D341Med (cell line): ENCODE measurements at places on chromosomes 4 and X.

DNA sequence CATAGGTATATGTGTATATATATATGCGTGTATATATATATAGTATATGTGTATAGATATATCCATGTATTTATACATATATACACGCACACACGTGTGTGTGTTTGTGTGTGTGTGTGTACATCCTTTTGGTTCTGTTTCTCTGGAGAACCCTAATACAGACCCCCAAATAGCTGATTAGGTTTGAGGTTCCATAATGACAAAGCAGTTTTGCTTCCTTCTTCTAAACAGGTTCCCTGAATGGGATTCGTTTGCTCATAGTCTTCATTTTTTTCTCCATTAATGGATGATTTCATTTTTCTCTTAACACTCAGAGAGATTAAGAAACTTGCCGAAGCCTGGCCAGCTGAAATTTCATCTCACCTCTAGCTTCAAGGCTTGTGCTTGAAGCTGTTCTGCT is 234.0 kb upstream of the BCOR start:
- DNase-seq = no peak

DNA sequence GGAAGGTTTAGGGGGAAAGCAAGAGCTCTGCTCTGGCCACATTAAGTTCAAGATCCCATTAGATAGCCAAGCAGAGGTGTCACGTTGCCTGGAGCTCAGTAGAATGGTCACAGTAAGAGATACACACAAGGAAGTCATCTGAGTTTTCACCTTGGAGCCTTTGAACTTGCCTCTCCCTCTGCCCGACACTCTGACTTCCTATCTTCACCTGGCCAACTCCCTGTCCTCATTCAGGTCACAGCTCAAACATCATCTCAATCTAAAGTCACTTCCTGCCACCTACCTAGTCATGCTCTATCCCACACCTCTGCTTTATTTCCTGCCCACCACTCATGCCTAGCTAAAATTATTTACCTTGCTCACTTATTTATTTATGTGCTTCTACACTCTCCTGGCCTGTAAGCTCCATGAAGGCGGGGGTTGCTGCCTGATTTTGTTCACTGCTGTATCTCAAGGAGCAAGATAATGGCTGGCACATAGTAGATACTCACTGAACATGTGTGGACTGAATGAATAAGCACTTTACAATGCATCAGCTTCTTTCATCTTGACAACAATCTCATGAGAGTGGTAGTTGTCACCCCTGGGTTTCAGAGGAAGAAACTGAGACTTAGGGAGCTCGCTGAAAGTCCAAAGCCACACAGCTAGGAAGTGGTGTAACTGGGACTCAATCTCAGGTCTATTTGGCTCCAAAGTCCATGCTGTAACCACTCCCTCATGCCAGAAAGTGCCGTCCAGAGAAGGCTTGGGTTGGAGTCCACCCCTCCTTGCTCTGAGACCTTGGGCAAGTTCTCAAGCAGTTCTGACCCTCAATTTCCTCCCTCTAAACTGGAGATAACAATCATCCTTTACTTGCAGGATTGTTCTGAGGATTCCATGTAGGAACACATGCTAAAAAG is 40.3 kb downstream of the EFNB1 start:
- no peak for DNase-seq

DNA sequence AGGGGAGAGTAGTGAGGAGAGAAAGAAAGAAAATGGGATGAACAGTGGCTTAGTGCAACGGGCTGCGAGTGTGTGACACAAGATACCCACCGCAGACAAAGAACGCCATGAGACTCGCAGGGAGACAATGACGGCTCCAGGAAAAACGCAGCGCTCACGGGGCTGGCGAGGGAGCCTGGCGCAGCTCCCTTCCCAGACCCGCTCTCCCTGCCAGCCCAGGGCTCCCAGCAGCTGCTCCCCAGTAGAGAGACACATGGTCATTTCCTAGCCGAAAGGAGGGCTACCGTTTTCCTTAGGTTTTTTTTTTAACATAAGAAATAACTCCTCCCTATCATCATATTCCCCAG is 149.5 kb downstream of the MAML3 start:
- no peak for DNase-seq

- no peak for DNase-seq
Measured at GRCh38 chrX:69162361-69162865, 2.8 kb downstream of the PJA1 start.

GRCh38 chr4:86977621-86978184 is 42.9 kb downstream of the AFF1 start:
- DNase-seq = no peak

- no peak for DNase-seq
Measured at GRCh38 chrX:19867411-19867732, 20.0 kb downstream of the SH3KBP1 start.

- no peak for DNase-seq
Measured at GRCh38 chrX:131752493-131753198, 208.8 kb downstream of the OR13H1 start.

DNA sequence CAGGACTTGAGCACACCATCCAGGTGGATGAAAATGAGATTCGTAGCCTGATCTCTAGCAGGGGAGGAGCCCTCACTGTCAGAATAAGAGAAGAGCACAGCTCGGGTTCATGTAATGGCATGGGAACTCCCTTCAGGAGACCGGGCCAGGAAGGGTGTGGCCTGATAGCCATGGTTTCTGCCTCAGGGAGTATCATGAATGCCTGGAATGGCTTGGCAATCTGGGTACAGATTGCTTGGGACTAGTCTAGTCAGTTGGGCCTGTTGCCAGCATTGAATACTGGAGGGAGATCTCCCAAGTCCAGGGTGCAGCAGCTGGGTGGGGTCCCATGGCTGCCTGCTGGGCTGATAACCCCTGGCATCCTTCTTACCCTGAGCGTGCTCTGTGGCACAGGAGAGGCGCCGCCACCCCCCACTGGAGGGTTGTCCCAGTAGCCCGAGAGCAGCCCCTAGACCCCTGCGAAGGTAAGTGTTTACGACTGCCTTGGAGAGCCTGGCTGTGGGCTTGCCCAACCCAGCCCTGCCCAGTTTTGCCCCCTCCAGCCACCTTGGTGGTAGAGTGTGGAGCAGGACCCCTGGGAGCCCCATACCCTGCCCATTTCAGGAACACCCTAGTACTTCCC is 298.8 kb downstream of the TEX13A start:
- DNase-seq = peak; percentile 3

DNA sequence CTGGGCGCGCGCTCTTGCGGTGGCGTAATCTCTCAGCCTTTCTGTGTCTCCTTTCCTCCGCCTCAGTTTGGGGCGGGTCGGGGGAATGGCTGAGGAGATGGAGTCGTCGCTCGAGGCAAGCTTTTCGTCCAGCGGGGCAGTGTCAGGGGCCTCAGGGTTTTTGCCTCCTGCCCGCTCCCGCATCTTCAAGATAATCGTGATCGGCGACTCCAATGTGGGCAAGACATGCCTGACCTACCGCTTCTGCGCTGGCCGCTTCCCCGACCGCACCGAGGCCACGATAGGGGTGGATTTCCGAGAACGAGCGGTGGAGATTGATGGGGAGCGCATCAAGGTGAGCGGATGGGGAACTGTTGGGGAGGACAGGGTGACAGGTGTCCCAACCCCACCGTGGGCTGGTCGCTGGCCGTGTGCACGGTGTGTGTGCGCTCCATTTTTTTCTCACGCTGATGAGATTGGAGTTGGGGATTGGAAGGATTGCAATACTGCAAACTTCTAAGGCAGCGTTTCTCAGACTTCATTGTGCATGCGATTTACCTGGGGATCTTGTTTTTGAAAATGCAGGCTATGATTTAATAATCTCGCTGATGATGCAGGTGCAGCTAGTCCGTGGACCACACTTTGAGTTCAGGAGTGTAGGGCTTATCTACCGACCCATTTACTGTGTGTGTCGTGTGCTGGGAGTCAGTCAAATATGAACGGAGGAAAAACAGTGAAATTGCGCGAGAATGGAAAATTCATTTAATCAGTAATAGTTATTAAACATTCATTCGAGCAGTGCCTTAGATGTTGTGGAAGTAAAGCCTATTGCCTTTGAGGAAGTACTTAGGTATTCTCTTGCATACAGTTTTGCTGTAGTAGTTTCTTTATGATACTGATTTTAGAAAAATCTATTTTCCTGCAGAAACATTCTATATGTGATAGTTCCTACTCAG is at the start of gene RAB33B:
Gene RAB33B, plus strand, starts transcription at position 11 of the 935 bp plus-strand sequence. Its CDS starts 75 bp downstream, at position 86.
- no peak for DNase-seq

DNA sequence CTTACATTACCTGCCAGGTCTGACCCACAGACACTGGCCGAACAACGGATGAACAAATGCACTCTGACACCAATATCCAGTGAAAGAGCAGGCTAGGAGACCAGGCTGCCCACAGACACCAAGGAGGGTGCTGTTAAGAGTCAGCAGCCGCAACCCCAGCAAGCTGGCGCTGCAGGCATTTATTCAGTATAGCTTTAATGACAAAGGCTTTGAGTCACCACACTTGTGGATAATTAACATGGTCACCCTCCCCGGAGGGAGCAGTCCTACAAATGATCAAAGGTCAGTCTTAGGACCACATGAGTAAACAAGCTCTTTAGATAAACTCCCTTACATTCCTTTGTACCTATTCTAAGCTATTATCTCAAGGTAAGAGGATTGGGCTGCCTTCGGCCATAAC is 368.5 kb upstream of the GRID2 start:
- DNase-seq = no peak

DNA sequence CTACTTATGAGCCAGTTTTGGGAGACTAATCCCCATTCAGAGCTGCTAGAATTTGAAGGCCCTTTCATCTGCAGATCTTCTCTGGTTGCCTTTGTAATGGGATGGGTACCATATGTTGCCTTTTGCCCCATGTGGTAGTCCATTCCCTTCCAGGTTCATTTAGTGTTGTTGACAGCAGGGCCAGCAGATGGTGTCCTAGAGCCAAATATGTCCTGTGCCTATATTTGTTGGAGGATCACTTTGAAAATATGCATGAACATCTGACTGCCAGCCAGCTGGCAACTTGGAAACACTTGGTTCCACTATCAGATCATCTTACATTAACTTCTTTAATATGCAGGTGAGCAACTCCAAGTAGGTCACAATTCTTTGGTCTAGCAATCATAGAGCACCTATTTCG is 30.4 kb downstream of the CFAP299 start:
- DNase-seq = peak; percentile 73

GRCh38 chr4:37705571-37705970 is 19.4 kb upstream of the RELL1 start:
- DNase-seq = no peak

- DNase-seq = no peak
Measured at GRCh38 chrX:47244676-47245075, 11.9 kb downstream of the USP11 start.

- DNase-seq = no peak
Measured at GRCh38 chr4:158778712-158779111, 9.9 kb downstream of the FNIP2 start.

- DNase-seq = no peak
Measured at GRCh38 chr4:5126857-5127256, 75.6 kb downstream of the STK32B start.

- DNase-seq = no peak
Measured at GRCh38 chr4:6912441-6912840, 2.8 kb downstream of the TBC1D14 start.

DNA sequence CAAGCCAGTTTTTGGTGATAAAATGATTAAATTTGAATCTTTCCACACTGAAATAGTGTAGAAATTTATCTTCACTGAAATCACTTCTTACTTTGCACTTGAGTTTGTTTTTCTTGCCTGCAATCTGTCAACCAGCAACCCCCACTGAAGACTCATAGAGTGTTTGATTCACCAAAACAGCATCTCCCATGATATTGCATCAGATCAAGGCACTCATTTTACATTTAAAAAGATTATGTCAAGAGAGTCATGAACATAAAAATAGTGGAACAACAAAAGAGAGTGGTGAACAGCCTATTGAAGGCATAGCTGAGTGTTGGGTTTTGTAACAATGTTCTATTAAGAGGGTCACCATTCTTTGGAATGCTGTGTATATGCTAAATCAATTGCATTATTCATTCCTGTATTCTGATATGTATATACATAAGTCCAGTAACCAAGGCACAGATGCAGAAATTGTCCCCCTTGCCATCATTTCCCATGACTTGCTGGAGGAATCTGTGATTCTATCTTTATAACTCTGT is 1934.9 kb downstream of the ARAP2 start:
- DNase-seq = no peak

DNA sequence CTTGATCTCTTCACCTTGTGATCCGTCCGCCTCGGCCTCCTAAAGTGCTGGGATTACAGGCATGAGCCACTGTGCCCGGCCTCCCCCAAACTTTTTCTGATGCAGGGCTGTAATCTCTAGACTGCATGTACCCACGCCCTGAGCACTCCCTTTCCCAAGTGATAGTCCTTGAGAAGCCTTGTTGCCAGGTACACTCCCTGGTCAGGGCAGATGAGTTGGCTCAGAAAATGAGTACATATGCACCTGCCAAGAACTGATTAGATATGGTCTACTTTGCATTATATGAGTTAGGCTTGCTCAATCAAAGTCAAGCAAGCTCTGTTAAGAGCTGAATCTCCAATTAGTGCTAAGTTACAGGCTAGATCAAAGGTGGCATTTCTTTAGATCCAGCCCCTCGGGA is 20.3 kb downstream of the APOO start:
- DNase-seq = no peak

GRCh38 chr4:80232707-80233370 is 33.6 kb upstream of the FGF5 start:
- no peak for DNase-seq

GRCh38 chr4:184331268-184331995 is 113.8 kb upstream of the ENPP6 start:
- no peak for DNase-seq

DNA sequence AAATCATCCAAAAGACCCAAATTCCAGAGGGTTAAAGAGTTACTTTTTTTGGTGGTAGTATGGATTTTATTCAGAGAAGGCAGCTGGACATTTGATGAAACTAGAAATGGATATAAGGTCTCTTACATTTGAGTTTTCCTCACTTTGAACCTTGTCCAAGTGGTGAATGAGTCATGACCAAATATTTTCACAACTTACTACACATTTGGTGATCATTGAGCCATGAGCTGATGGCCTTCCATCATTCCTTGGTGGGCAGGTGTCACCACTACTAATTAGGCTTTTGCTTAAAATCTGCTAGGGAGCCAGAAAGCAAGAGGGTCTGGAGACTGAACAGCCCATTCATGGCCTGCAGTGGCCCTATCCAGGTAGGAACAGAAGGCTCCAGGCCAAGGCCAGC is 620.2 kb upstream of the INTU start:
- no peak for DNase-seq

DNA sequence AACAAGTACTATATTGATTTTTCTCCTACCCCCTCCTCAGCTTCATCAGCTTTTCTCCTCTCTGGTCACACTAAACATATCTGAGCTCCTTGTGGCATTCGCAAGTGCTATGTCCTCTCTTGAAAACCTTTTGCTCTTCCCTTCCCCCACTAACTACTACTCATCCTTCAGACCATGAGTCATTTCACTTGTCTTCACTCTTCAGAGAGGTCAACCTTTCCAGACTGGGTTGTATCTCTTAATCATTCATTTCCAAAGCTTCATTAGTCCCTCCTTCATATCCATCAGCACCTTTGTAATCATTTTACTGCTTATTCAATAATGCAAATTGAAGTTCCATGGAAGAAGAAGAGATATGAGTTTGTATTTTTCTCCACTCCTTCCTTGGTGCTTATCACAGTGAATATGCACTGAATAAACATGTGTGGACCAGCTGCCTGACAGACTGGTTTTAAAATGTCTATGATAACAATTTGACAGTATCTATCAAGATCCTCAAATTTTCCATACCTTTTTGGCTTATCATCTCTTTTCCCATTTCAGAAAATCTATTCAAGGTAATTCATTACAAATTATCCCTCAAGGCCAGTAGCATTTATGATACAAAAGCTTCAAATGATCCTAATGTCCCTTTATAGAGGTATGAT is 28.4 kb downstream of the DDX60L start:
- no peak for DNase-seq

- no peak for DNase-seq
Measured at GRCh38 chr4:40626183-40626990, 3.3 kb downstream of the RBM47 start.
